Choroid plexus epithelial cell (primary cell): ENCODE measurements at places on chromosomes 7 and 10.

DNA sequence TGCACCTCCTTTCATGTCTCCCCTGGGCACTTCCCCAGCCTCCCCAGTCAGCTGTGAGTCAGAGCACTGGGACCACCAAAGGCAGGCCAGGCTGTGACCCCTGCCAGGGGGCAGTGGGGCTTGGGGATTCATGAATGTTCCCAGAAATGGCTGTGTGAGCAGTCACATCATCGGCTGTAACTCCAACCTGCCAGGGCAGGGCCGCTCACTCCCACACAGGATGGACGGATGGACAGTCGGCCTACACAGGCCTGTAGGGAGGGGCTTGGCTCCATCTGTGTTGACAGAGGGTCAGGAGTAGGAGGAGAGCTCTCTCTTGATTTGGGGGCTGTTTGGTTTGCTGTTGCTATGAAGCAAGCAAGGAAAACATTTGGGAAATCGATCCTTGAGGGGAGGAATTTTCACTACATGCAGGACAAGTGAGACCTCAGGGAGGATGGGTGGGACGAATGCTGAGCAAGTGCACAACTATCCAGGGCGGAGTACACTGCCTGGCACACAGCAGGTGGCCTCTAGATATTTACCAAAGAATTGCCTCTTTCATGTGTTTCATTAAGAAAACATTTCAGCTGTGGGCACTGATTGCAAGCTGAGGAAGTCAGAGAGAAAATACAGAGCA, 2.9 kb upstream of the IGFBP1 start:
- DNase-seq: peak; percentile 23

DNA sequence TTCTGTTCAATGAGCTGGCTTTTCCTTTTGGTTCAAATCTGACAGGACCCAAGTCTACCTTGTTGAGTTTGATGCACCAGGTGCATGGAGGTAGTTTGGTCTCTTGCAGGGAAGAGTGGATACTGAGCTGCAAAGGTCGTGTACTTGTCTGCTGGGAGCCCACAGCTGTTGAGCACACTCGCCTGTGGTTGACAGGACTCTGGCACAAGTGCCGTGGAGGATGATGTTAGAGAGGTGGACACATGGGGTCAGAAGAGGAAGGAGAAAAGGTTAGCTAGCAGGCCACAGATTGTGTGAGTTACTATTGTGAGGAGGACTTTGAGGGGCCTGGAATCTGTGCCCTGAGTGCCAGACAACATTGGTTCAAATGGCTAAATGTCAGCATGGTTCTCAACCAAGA, 197.3 kb downstream of the CREB5 start:
- DNase-seq: no peak

GRCh38 chr10:86113501-86113900, 253.1 kb downstream of the GRID1 start:
- DNase-seq: no peak

GRCh38 chr7:142697270-142697669, 52.0 kb upstream of the PRSS1 start:
- no peak for DNase-seq

- DNase-seq: no peak
Measured at GRCh38 chr7:155872678-155873369, 60.6 kb upstream of the SHH start.

DNA sequence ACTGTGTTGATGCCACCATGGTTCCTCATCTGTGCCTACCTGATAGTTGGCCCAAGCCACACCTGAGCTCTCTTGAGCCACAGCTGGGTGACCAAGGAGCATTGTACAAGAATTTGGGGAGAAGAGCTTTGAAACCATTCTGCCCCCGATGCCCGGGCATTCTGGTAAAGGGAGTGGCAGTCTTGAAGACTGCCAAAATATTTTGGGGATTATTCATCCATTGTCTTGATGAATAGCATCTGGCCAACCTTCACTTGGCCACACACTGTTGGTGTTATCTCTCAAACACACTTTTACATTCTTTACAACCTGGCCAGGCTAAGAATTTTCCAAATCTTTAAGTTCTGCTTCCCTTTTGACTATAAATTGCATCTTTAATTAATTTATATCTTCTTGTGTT, 113.1 kb upstream of the PCBD1 start:
- DNase-seq: no peak

GRCh38 chr10:113680190-113681111, 739 bp downstream of the CASP7 start:
- DNase-seq: peak; percentile 45

DNA sequence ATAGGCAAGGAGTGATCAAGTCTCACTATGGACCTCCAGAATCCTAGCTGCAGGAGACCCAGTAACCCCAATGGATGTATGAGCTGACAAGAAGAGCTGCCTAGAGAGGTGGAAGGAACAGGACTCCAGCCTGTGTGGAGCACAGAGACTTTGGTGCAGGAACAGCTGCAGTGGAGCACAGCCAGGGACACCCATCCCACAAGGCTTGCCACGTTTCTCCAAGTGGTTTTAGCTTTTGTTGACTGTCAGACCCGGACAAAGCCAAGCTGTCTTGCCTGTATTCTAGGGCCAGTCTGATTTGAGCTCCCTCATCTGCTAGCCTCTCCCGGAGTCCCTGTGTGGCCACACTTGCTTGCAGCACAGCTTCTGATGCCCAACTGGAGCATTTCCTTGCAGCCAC, 224.7 kb downstream of the CHRM2 start:
- no peak for DNase-seq

- no peak for DNase-seq
Measured at GRCh38 chr10:75955973-75956502, 524.6 kb downstream of the LRMDA start.

DNA sequence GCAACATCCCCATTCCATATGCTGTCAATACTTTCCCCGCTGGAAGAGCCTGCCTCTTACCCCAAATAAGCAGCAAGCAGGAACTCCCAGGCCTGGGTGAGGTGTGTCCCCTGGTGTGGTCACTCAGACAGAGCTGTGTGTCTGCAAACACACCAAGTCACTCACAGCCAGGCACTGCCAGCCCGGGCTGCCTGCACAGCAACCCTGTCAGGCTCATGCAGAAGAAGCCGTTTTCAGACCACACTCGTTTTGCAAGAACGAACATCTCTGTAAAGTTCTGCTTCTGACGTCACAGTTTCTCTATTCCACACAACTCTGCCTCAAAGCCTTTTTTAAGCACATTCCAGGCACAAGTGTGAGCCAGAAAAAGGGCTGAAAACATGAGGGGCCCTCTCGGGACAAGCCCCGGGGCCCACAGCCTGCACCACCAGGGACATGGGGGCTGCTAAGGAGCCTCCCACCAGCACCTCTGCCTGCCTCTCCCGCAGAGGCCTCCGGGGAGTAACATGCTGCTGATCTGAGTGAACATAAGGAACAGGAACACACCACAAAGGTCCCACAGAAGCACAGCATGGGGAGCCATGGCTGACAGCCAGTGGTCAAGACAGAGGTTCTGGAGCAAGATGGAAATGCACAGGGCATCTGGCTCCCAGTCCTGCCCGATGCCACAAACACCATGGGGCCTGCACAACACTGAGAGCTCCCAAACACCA, 11.4 kb downstream of the PTPRN2 start:
- no peak for DNase-seq

GRCh38 chr7:12706900-12707536, 19.6 kb downstream of the ARL4A start:
- peak; percentile 69 for DNase-seq

DNA sequence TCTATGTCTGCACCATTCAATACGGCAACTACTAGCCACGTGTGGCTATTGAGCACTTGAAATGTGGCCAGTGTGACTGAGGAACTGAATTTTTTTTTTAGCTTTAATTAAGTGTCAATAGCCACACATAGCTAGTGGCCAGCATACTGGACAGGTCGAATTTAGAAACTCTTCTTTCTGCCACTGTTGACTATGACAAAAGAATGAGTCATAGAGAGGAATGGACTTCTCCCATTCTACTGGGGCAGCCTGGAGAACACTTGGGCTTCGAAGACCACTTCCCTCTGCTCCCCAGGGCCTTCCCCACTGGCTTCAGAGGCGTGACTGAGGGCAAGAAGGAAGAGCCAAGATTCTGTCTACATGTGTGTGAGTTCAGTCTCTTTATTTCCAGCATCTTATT, 137.5 kb downstream of the SNX10 start:
- no peak for DNase-seq

GRCh38 chr7:55970978-55971377, 6.6 kb downstream of the NIPSNAP2 start:
- DNase-seq: no peak

GRCh38 chr7:2805213-2805944, 38.7 kb downstream of the GNA12 start:
- DNase-seq: no peak

DNA sequence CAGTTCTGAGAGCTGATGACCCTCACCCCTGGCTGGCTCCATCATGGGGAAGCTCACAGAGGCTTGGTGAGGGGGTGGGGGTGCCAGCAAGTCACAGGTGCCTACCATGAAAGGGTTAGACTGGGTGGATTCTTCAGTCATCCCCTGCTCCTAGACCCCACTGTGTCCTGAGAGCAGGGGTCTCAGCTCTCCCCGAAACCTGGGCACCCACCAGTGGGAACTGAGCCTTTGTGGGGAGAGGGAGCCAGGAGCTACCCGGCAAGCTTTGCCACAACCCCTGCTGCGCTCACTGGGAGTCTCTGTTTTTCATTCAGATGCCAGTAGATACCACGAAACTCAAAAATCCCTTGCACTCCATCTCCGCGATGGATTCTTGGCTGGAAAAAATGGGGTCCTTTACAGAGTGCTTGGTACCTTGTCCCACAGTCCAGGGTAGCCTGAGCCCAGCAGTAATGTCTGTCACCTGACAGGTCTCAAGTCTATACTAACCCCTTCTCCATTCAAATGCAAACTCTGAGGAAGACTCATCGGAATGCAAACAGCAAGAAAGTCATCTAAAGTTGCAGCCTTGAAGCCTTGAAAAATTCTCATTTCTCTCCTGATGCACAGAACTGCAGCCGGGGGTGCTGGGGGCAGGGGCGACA, 48.9 kb upstream of the ENO4 start:
- no peak for DNase-seq

DNA sequence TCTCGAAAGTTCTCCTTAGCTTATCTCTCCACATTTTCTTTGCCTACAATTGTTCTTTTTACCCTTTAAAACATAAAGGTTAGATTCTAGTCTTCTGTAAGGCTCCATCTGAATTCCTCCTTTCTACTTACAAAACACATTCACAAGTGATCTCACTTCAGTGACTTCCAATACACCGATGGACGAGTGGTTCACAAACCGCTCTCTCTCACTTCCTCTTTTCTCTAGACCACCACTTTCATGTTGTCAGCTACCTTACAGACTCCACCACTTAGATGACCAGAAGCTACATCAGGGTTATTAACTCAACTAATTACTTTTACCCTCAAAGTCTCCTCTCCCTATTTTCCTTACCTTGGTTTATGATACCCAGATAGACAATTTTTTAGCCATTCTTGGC, 11.8 kb downstream of the MET start:
- no peak for DNase-seq

DNA sequence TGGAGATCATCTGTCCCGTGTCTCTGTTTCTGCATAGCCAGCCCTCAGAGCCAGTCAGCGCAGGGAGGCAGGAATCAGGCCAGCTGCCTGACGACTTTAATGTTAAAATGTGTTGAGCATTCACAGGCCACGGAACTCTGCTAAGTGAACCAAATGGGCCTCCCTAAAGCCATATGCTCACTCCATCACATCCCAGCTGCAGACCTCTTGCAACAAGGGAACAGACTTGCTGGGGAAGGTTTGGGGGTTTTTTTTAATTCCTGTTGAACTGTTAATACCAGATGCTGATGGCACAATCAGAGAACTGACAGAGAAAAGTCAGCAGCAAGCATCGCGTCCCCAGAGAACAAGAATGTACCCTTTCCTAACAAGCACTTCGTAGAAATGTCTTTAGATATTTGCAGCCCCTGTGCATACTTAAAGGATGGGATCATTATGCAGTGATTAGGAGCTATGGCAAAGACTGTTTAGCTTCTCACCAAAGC, 900.4 kb upstream of the AUTS2 start:
- DNase-seq: peak; percentile 42

GRCh38 chr10:3197348-3198003, 24.9 kb upstream of the PITRM1 start:
- peak; percentile 85 for DNase-seq

DNA sequence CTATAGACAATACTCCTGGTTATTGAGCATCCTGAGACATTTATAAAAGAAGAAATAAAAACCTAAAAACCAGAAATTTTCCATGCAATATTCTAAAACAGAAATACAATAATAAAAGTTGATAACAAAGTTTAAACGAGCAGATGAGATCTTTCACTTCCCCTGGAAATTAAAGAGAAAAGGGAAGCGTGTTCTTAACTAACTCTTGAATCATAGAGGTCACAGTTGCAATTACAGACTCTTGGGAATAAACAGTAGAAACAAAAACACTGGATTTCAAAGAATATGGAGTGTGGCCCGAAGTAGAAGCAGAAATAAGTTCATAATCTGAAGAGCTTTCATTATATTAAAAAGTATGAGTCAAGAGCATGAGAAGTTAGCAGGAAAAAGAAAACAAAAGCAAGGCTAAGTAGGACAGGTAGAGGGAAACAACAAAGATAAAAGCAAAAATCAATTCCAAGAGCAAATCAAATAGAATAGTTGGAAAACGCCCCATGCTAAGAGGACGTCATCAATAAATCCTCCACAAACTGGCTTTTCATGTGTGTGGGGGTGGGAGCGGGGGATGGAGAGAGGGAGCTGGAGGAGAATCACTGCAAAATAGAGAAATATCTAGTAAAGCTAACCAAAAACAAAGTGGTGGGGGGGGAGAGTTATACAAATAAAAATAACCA, 55.2 kb upstream of the C10orf71 start:
- DNase-seq: no peak

- no peak for DNase-seq
Measured at GRCh38 chr7:64300641-64301405, 12.9 kb upstream of the ZNF736 start.

DNA sequence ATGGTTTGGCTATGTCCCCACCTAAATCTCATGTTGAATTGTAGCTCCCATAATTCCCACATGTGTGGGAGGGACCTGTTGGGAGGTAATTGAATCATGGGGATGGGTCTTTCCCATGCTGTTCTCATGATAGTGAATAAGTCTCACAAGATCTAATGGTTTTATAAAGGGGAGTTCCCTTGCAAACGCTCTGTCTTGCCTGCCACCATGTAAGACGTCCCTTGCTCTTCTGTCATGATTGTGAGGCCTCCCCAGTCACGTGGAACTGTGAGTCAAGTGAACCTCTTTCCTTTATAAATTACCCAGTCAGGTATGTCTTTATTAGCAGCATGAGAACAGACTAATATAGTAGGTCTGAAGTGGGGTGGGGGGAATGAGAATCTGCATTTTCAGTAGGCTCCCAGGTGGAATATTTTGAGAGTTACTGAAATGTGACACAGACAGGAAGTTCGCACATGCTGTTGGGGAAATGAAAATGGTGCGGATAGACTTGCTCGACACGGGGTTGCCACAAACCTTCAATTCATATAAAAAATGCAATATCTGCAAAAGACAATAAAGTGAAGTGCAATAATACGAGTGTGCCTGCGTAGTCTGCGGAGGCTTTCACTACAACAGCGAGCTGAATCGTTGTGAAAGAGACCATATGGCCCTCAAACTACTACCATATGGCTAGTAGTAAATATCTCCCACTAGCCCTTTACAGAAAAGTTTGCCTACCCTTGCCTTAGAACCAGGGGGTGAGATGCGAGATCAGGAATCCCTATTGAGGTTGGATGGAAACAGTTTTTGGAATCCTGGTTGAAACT, 166.1 kb downstream of the GRK5 start:
- DNase-seq: no peak
